ENCODE measurements at places on chromosomes 12 and 14.
A peak's percentile ranks its signal among the peaks of the same experiment; 100 is the strongest.

DNA sequence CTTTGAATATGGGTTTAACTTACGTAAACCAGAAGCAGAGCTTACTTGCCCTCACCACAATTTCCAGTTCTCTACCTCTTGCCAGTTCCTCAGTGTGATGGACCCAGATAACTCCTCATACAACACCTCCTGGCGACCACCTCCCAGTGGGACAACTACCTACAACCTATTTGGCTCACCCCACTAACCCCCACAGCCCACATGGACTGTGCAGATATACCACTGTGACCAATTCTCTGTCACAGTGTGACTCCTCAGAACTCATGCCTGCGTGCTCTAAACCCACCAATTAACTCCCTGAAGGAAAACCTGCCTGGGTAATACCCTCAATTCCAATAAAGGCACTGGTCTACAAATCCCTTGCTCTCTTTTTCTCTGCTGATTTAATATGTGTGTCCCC, 311.7 kb downstream of the DIO2 start:
- H3K4me1 ChIP-seq, result no peaks in the 10 kb centered on the region
- H3K36me3 ChIP-seq, result no peaks in the 10 kb centered on the region
- no peaks in the 10 kb centered on the region for H3K27me3 ChIP-seq

DNA sequence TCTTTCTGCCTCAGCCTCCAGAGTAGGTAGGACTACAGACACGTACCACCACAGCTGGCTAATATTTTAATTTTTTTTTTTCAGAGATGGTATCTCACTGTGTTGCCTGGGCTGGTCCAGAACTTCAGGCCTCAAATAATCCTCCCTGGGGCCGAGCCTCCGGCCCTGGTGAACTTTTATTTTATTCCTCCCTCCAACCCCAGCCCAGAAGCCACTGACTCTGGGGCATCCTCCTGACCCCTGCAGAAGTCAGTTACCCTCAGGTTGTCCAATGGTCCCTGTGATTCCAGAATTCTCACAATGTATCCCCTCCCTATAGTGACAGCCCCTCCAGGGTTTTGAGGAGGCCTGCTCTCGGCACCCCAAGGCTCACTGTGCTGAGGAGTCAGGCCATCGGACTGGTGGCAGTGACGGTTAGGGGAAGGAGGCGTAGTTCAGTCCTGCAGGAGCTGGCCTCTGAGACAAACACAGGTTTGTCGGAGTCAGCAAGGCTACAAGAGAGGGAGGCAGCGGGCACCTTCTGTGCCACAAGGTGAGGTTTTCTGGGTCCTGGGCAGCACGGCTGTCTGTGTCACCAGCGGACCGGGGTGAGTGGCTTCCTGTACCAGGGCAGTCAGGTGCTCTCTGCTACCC, 19.4 kb upstream of the FIGNL2 start:
- H3K4me3 ChIP-seq, result no peak overlapping the region
- no peak for DNase-seq
- no peak overlapping the region for H3K27ac ChIP-seq
- peaks cover 48% of the 10 kb centered on the region for H3K27me3 ChIP-seq

DNA sequence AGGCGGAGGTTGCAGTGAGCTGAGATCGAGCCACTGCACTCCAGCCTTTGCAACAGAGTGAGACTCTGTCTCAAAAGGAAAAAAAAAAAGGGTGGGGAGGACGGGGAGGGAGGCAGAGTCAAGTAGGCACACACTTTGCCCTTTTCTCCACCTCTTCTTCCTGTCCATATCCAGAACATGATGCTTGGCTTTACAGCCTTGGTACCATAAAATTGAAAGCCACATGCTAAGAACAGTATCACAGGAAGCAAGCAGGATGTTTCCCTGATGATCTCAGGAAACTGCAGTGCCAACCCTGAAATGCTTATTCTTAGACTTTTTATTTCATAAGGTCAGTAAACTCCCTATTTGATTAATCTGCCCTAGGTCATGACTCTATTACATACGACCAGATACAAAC, 32.5 kb upstream of the YAF2 start:
- no peaks in the 10 kb centered on the region for H3K36me3 ChIP-seq
- H3K27ac ChIP-seq, result no peak overlapping the region
- no peak overlapping the region for H3K4me3 ChIP-seq
- no peaks in the 10 kb centered on the region for H3K27me3 ChIP-seq
- DNase-seq, result no peak

- no peaks in the 10 kb centered on the region for H3K4me1 ChIP-seq
- no peaks in the 10 kb centered on the region for H3K36me3 ChIP-seq
- no peak for DNase-seq
- H3K4me3 ChIP-seq, result no peak overlapping the region
Measured at GRCh38 chr12:14937689-14938088, 648 bp downstream of the ERP27 start.

DNA sequence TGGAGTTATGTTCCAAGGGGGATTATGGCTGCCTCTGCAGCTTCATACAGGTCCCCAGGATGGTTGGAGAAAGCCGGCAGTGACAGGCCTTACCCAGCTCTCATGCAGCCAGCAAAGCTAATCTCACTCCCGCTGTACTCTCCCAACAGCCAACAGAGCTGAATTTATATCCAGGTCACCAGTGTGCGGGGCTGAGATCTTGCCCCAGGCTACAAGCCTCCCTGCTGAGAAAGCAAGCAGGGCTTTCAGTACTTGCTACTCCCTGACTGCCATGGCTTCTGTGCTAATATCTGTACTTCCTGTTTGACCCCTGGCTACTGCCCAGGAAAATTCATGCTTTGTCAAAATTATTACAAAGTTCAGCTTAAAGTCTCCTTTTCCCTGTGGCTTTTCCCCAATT, 92.9 kb downstream of the ATP23 start:
- peaks cover 18% of the 10 kb centered on the region for H3K4me1 ChIP-seq
- DNase-seq, result peak; percentile 100
- no peaks in the 10 kb centered on the region for H3K36me3 ChIP-seq
- H3K4me3 ChIP-seq, result no peak overlapping the region

DNA sequence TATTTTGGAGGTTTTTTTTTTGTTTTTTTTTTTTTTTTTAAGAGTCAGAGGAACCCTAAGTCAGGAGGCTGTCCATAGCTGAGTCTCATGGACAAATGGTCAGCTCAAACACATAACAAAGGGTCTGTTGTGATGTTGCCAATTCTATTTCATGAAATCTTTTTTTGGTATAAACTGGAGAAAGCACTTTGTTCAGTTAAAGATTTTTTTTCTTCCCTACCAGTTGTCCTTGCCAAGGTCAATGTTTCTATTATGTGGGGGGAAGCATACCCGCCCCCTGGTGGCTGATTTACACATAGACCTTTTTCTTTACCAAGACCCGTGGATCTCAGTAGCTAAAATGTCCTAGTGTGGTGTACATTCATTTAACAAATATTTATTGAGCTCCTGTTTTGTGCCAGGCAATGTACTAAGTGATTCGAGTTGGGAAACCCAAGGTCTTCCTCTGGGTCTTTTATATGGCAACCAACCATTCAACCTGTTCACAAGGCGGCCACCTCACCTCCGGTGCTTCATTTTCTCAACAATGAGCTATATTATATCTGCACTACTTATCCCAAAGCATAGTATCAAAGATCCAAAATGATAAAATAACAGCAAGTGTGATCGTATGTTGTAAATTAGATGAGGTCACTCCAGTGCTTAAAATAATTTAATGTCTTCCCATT, 214.5 kb downstream of the PAH start:
- no peaks in the 10 kb centered on the region for H3K36me3 ChIP-seq
- peak; percentile 73 for DNase-seq
- H3K27me3 ChIP-seq, result no peaks in the 10 kb centered on the region

GRCh38 chr12:124423761-124424515, 129.0 kb downstream of the RFLNA start:
- DNase-seq, result no peak
- peaks cover 48% of the 10 kb centered on the region for H3K4me1 ChIP-seq
- H3K4me3 ChIP-seq, result peak overlapping the region; percentile 29
- no peaks in the 10 kb centered on the region for H3K27me3 ChIP-seq
- peaks cover 38% of the 10 kb centered on the region for H3K36me3 ChIP-seq

- H3K36me3 ChIP-seq, result no peaks in the 10 kb centered on the region
- H3K27me3 ChIP-seq, result no peaks in the 10 kb centered on the region
- no peak overlapping the region for H3K4me3 ChIP-seq
- H3K4me1 ChIP-seq, result peaks cover 31% of the 10 kb centered on the region
Measured at GRCh38 chr12:111777345-111778045, 10.8 kb downstream of the ALDH2 start.

DNA sequence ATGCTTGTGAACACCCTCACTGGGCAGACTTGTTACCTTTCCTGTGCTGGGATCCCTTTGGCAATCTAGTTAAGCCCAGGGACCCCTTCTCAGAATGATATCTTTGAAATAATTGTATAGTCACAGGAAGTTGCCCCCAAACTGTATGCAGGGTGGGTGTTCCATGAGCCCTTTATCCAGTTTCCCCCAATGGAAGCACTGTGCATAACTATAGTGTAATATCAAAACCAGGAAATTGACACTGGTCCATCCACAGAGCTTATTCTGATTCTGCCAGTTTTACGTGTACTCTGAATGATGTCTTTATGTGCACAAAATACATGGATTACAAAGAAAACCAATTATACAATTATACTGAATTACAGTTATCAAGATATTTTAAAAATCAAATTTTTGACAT, 24.2 kb downstream of the NGB start:
- no peak overlapping the region for H3K4me3 ChIP-seq
- no peaks in the 10 kb centered on the region for H3K4me1 ChIP-seq
- no peak for DNase-seq
- no peak overlapping the region for H3K27ac ChIP-seq
- H3K36me3 ChIP-seq, result no peaks in the 10 kb centered on the region
